ENCODE measurements at places on chromosomes 1 and 21.
A peak's percentile ranks its signal among the peaks of the same experiment; 100 is the strongest.

GRCh38 chr1:204465546-204466415 is 28.8 kb downstream of the PIK3C2B start:
- no peaks in the 10 kb centered on the region for H3K27me3 ChIP-seq
- H3K4me1 ChIP-seq: peaks cover 47% of the 10 kb centered on the region
- H3K27ac ChIP-seq: no peak overlapping the region
- DNase-seq: no peak
- peaks cover 20% of the 10 kb centered on the region for H3K36me3 ChIP-seq
- H3K4me3 ChIP-seq: no peak overlapping the region

- no peaks in the 10 kb centered on the region for H3K36me3 ChIP-seq
- peaks cover 10% of the 10 kb centered on the region for H3K27me3 ChIP-seq
- H3K4me3 ChIP-seq: no peak overlapping the region
- no peaks in the 10 kb centered on the region for H3K4me1 ChIP-seq
- H3K27ac ChIP-seq: no peak overlapping the region
Measured at GRCh38 chr1:230340526-230341161, 85.5 kb downstream of the PGBD5 start.

GRCh38 chr1:53508991-53509666 is 49.9 kb downstream of the DMRTB1 start:
- H3K27ac ChIP-seq: no peak overlapping the region
- H3K27me3 ChIP-seq: no peaks in the 10 kb centered on the region
- no peak overlapping the region for H3K4me3 ChIP-seq
- no peaks in the 10 kb centered on the region for H3K36me3 ChIP-seq
- DNase-seq: no peak

GRCh38 chr1:186014370-186015037 is 280.3 kb downstream of the HMCN1 start:
- no peak overlapping the region for H3K27ac ChIP-seq
- H3K4me3 ChIP-seq: no peak overlapping the region
- no peaks in the 10 kb centered on the region for H3K36me3 ChIP-seq
- H3K4me1 ChIP-seq: peaks cover 2% of the 10 kb centered on the region
- no peak for DNase-seq

- no peak overlapping the region for H3K4me3 ChIP-seq
- no peaks in the 10 kb centered on the region for H3K27me3 ChIP-seq
- H3K27ac ChIP-seq: peak overlapping the region; percentile 28
- peaks cover 72% of the 10 kb centered on the region for H3K4me1 ChIP-seq
Measured at GRCh38 chr1:156809281-156809680, 7.4 kb downstream of the SH2D2A start.

- no peak overlapping the region for H3K4me3 ChIP-seq
- no peak for DNase-seq
- H3K27me3 ChIP-seq: no peaks in the 10 kb centered on the region
Measured at GRCh38 chr1:104648269-104648691, 898.6 kb downstream of the AMY1C start.

- no peak overlapping the region for H3K4me3 ChIP-seq
- H3K36me3 ChIP-seq: no peaks in the 10 kb centered on the region
- no peak overlapping the region for H3K27ac ChIP-seq
- DNase-seq: no peak
- no peaks in the 10 kb centered on the region for H3K27me3 ChIP-seq
Measured at GRCh38 chr1:44273560-44274350, 60.5 kb downstream of the DMAP1 start.

DNA sequence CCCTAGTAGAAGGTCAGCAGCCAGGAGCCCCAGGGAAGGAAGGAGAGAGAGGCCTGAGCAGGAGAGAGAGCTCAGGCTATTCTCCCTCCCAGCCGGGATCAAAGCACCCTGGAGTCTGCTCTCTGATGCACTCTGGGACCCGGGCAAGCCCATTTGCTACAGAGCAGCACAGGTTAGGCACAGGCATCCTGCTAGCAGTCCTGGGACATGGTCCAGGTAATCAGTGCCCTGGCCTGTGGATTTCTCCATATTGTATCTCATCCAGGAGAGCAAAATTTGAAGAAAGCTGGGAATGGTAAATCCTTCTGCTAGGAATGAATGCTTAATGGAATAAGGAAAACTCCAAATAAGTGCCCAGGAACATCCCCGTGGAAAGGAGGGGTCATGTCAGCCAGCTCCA is 130.3 kb downstream of the HIVEP3 start:
- DNase-seq: no peak
- peaks cover 46% of the 10 kb centered on the region for H3K4me1 ChIP-seq
- peaks cover 28% of the 10 kb centered on the region for H3K36me3 ChIP-seq
- H3K27ac ChIP-seq: no peak overlapping the region
- H3K4me3 ChIP-seq: no peak overlapping the region

GRCh38 chr21:46119637-46120271 is 21.8 kb downstream of the COL6A2 start:
- H3K4me3 ChIP-seq: no peak overlapping the region
- peaks cover 2% of the 10 kb centered on the region for H3K36me3 ChIP-seq
- DNase-seq: no peak
- H3K27me3 ChIP-seq: no peaks in the 10 kb centered on the region

GRCh38 chr1:85208488-85208887 is 7.7 kb upstream of the SYDE2 start:
- H3K36me3 ChIP-seq: no peaks in the 10 kb centered on the region
- H3K27me3 ChIP-seq: peaks cover 42% of the 10 kb centered on the region
- no peaks in the 10 kb centered on the region for H3K4me1 ChIP-seq
- no peak overlapping the region for H3K27ac ChIP-seq
- no peak overlapping the region for H3K4me3 ChIP-seq

DNA sequence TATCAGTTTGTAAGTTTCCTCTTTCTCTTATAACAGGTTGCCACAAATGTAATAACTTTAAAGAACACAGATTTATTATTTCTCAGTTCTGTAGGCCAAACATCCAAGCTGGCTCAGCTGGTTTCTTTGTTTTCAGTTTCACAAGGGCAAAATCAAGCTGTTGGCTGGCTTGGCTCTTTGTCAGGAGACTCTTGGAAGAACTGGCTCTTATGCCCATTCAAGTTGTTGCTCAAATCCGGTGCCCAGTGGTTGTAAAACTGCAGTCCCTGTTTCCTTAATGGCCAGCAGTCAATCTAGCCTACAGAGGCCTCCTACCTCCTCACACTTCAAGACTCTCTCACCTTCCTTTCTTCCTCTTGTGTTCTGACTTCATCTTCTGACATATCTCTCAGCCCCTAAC is 1171.0 kb downstream of the MRPL39 start:
- H3K4me3 ChIP-seq: no peak overlapping the region
- H3K4me1 ChIP-seq: no peaks in the 10 kb centered on the region
- H3K36me3 ChIP-seq: peaks cover 9% of the 10 kb centered on the region
- no peak overlapping the region for H3K27ac ChIP-seq
- no peak for DNase-seq

GRCh38 chr1:167110586-167110985 is 16.7 kb downstream of the STYXL2 start:
- DNase-seq: peak; percentile 56
- peak overlapping the region; percentile 51 for H3K27ac ChIP-seq
- peaks cover 33% of the 10 kb centered on the region for H3K4me1 ChIP-seq
- H3K27me3 ChIP-seq: peaks cover 4% of the 10 kb centered on the region
- no peak overlapping the region for H3K4me3 ChIP-seq
- H3K36me3 ChIP-seq: peaks cover 5% of the 10 kb centered on the region

GRCh38 chr21:29157080-29157479 is 26.6 kb downstream of the MAP3K7CL start:
- no peaks in the 10 kb centered on the region for H3K36me3 ChIP-seq
- no peak for DNase-seq
- H3K4me3 ChIP-seq: no peak overlapping the region
- peaks cover 6% of the 10 kb centered on the region for H3K27me3 ChIP-seq
- H3K4me1 ChIP-seq: no peaks in the 10 kb centered on the region

DNA sequence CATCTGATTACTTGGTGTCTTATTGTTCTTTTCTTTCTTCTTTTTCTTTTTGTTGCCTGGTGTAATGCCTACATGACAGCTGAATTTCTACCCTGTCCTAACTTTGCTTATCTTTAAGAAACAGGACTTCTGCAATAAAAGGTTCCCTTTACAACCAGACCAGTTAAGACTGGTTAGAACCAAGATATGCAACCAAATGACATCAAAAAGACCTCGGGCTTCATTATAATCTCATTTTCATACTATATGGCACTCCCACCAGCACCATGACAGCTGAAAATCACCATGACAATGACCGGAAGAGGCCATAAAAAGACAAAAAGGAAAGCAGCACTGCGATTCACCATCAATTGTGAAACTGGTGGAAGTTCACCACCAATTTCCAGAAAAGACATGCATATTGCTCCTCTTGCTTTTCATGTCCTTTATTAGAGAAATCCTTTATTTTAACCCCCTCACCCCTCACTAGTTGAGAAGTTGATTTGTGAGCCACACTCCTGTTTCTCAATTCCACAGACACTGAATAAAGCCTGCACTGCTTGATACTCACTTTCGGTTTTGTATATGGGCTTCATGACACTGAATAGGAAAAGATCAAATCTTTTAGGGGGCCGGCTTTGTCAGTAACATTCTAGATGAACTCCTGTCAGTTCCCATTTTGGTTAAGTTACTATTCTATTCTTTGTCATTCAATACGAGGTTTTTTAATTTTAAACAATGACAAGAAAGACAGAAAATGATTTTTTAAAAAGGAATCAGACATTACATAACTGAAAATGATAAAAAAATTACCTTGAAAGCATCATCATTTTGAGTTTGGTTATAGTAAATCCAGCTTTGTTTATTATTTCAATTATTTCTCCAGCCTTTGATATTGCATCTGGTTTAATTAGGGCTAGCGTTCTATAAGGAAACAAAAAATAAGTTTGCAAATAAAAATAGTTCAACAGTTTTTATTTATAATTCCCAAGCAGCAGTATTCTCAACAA is 58.1 kb downstream of the NME7 start:
- peaks cover 19% of the 10 kb centered on the region for H3K4me1 ChIP-seq
- H3K36me3 ChIP-seq: peaks cover 8% of the 10 kb centered on the region
- peak overlapping the region; percentile 39 for H3K4me3 ChIP-seq
- peak overlapping the region; percentile 37 for H3K27ac ChIP-seq
- H3K27me3 ChIP-seq: no peaks in the 10 kb centered on the region

GRCh38 chr1:149845416-149845815 is 54.0 kb upstream of the BOLA1 start:
- peak; percentile 14 for DNase-seq
- peaks cover 46% of the 10 kb centered on the region for H3K36me3 ChIP-seq
- peak overlapping the region; percentile 92 for H3K27ac ChIP-seq
- H3K27me3 ChIP-seq: no peaks in the 10 kb centered on the region

DNA sequence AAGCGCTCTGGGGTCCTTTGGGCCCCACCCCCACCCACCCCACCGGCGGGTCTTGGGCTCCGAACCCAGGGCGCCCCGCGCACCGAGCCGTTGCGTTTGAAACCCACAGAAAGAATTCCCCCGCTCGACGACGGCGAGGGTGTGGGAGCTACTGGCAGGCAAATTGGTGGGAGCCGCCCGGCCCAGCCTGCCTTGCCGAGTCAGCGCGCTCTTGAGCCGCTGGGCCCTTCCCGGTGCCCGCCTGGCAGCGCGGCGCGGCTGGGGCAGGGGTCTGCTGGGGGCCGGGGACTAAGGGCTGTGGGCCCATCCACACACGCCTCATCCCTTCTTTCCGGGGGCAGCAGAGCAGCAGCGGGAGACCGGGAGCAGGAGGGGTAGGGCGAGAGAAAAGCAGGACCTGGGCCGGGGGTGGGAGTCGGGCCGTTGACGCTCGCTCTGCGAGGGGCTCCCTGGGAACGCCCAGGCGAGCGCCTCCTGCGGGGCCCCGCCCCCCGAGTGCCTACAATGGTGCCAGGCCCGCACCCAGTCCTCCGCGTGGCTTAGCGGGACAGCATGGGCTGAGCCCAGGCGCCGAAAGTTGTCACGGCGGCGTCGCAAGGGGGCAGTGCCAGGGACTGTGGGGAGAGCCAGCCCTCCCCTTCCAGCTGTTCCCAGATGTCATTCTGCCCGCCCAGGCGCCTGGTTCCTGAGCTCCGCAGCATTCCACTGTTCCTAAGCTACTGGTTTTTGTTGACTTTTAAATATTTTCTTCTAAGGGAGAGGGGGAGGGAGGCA is at the start of gene C1orf94:
TSS of gene C1orf94 (plus strand) at position 78 of the 774 bp plus-strand sequence. CDS start 883 bp downstream, outside the sequence.
- no peak for DNase-seq
- H3K27ac ChIP-seq: no peak within 1 kb of the TSS
- H3K4me1 ChIP-seq: no peaks in the 10 kb centered on the region
- H3K27me3 ChIP-seq: peaks cover 36% of the 10 kb centered on the region
- H3K36me3 ChIP-seq: no peaks in the 10 kb centered on the region

GRCh38 chr1:32116531-32116930 is 8.7 kb downstream of the KPNA6 start:
- DNase-seq: no peak
- H3K4me3 ChIP-seq: no peak overlapping the region
- H3K4me1 ChIP-seq: peaks cover 45% of the 10 kb centered on the region
- H3K27me3 ChIP-seq: no peaks in the 10 kb centered on the region
- peaks cover 9% of the 10 kb centered on the region for H3K36me3 ChIP-seq
